ENCODE measurements at places on chromosomes 11 and 22.
A peak's percentile ranks its signal among the peaks of the same experiment; 100 is the strongest.

DNA sequence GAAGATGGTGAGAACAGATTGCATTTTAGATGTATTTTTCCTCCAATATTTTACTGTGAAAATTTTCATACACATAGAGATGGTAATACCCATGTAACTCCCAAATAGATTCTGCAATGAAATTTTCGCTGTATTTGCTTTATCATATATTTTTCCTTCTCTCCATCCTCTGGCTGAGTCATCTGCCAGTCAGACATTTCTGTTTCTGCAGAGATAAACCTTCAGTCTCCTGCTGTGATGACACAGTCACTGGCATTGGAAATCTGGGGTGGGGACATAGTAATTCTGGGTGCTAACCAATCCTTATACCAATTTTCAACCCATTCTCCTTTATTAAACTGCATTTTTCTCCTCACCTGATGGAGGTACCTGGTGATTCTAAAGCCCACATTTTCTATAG is 33.7 kb downstream of the SVIP start:
- DNase-seq = no peak
- H3K4me3 ChIP-seq = no peak overlapping the region
- H3K27ac ChIP-seq = no peak overlapping the region
- no peaks in the 10 kb centered on the region for H3K36me3 ChIP-seq

DNA sequence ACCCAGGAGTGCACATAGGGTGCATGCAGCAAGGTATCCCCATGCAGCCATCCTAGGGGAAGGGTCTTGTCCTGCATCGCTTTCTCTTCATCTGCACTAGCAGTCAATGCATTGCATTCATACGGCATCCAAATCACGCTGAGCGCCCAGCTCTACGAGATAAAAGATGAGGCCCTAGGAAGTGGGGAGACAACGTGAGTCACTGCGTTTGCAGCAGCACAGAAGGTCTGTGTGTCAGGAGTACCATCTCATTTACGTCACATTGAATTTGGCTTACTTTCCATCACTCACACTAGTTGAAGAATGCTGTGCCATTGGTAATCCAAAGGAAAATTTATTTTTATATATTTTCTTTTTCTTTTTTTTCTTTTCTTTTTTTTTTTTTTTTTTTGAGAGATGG is 2.5 kb upstream of the ST14 start:
- 0 out of 2 replicates have a peak, but pooled peaks cover 3% of the 10 kb centered on the region for H3K27me3 ChIP-seq
- H3K27ac ChIP-seq = no peak overlapping the region
- DNase-seq = no peak
- peaks cover 8% of the 10 kb centered on the region for H3K4me1 ChIP-seq
- no peaks in the 10 kb centered on the region for H3K36me3 ChIP-seq

DNA sequence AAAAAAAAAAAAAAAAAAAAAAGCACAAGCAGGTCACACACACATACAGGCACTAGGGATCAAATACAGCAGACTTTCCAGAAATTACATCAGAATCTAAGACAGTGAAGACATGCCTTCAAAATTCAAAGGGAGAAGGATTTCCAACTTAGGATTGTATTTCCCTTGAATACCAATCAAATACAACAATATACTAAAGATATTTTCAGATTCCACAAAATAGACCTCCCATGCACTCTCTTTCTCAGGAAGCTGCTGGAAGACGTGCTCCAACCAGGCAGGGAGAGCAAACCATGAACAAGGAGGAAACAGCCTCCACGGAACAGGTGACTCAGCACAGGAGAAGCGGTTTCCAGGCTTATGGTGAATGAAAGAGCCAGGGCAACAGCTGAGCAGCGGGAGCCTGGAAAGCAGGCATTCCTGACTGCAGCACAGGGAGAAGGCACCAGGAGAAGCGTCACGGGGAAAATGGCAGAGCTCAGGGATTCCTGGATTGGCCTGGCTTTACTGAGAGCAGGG is 32.0 kb downstream of the TMEM184B start:
- no peak overlapping the region for H3K4me3 ChIP-seq
- peaks cover 52% of the 10 kb centered on the region for H3K4me1 ChIP-seq
- peaks cover 50% of the 10 kb centered on the region for H3K36me3 ChIP-seq
- peak overlapping the region; percentile 91 for H3K27ac ChIP-seq
- no peaks in the 10 kb centered on the region for H3K27me3 ChIP-seq

- H3K27ac ChIP-seq = no peak overlapping the region
- H3K4me3 ChIP-seq = no peak overlapping the region
- no peaks in the 10 kb centered on the region for H3K36me3 ChIP-seq
- no peaks in the 10 kb centered on the region for H3K4me1 ChIP-seq
- DNase-seq = no peak
- no peaks in the 10 kb centered on the region for H3K27me3 ChIP-seq
These were observed 38.4 kb downstream of the NOX4 start for GRCh38 chr11:89452780-89453179.

DNA sequence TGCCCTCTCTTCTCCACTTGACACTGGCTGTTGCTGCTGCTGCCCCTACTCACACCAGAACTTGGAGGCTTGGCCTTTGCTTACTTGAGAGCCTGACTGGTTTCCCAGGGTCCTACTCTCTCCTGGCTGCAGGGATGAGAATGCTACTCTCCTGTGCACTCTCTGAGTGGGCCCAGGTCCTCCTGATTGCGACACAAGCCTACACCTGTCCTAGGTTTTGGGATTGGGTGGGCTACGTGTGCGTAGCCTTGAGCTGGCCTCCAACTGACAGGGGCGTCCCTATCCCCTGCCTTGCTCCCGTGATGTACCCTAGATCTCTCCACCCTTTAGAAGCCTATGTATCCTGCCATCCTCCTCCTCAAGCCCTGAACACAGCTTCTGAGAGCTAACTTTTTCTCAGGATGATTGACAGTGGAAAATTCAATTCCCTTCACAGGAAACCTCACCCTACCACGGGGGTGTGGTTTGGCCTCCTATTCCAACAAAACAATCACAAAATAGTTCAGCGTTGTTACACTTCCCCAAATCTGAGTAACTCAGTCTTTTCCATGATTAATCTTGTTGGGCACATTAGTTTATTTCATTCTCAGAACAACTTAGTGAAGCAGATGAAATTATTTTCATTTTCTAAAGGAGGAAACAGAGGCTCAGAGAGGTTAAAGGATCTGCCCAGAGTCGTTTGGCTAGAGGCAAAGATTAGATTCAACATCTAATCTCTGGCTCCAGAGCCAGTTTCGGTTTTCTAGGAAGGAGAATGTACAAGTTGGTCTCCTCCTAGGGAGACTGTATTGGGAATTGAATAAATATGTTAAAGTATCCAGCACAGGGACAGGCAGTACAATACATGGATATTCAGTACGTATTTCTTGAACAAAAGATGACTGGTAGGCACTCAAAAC is 17.6 kb upstream of the AMOTL1 start:
- no peaks in the 10 kb centered on the region for H3K36me3 ChIP-seq
- H3K4me1 ChIP-seq = peaks cover 26% of the 10 kb centered on the region
- H3K4me3 ChIP-seq = no peak overlapping the region
- DNase-seq = no peak

Data from SJSA1 (cell line).